ENCODE measurements at places on chromosomes 4 and X. TPM values are rescaled to one million over a fixed set of nuclear protein-coding genes. Genes with fewer than 3 reads are reported as not detected.

DNA sequence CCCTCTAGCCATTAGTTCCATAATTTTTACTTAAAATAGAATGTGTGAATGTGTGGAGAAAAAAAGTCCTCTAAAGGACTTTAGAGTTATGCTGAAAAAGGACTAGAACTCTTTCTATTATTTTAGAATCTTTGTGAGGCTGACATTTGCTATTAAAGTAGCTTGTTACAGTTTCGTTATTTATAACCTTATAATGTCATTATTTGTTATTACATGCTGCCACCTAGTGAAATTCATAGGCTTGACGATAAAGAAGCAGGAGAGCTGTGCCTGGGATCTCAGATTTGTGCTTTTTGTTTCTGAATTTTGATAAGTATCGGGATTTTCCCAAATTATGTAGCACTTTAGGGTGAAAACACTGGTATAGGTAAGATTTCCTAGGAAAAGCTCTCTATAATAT lies 38.5 kb upstream of the TAPT1 start:
- DNase-seq = no peak

- peak; percentile 76 for DNase-seq
Measured at GRCh38 chrX:124232523-124233201, 99.8 kb upstream of the TEX13D start.

- no peak for DNase-seq
Measured at GRCh38 chr4:81245218-81246009, 30.4 kb upstream of the PRKG2 start.

- no peak for DNase-seq
Measured at GRCh38 chr4:2071912-2072867, 13.1 kb downstream of the NAT8L start.

DNA sequence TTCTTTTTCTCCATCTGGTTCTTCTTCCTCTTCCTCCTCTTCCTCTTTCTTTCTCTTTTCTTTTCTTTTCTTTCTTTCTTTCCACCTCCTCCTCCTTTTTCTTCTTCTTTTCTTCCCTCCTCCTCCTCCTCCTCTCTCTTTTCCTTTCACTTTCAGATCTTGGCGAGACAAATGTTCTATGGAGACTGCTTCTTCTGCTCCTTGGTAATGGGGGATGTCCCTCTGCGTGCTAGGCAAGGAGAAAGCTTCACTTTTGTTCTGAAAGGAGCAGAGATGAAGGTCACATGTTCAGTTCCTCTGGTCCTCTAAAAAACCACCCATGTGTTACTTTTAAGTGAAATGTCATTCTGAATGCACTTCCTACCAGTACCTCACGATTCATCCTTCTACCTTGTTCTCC lies 33.2 kb downstream of the NBDY start:
- peak; percentile 39 for DNase-seq

DNA sequence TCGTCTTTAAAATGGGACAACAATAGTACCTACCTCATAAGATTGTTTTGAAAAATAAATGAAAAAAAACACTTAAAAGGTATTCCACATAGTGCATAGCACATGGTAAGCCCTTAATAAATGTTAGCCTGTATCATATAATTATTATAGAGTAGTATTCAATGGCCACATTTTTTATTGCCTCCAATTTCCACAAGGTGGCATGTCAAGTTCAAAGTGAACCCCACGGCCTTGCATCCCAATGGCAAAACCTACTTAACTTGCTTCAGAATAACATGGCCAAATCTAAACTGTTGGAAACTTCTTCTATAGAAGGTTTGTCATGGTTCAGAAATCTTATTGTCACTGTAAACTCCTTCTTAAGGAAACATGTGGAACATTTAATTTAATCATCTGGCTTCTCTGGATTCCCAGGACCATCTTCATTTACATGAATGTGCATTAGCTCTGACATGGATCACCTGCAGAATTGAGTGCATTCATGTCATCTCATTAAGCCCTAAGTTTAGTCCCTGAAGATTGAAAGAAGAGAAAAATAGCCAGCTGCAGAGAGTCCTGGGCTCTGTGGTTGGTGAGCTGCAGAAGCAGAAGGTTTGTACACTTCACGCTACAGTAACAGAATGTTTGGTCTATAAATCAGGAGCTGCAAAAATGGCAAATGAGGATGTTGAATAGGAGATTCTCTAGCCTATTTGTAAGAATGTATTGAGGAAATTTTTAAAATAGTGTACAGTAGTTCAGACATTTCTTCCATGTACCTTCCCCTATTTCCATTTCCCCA lies 61.0 kb downstream of the ANXA3 start:
- DNase-seq = peak; percentile 32

- no peak for DNase-seq
Measured at GRCh38 chr4:37678624-37679023, 7.6 kb downstream of the RELL1 start.

DNA sequence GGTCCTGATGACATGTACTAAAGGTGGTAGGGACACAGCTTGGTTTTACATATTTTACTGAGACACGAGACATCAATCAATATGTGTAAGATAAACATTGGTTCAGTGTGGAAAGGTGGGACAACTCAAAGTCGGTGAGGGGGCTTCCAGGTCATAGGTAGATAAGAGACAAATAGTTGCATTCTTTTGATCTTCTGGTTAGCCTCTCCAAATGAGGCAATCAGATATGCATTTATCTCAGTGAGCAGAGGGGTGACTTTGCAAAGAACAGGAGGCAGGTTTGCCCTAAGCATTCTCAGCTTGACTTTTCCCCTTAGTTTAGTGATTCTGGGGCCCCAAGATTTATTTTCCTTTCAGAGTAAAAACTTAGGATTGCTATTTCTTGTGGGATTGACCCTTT lies 706.9 kb downstream of the GLUD2 start:
- no peak for DNase-seq

DNA sequence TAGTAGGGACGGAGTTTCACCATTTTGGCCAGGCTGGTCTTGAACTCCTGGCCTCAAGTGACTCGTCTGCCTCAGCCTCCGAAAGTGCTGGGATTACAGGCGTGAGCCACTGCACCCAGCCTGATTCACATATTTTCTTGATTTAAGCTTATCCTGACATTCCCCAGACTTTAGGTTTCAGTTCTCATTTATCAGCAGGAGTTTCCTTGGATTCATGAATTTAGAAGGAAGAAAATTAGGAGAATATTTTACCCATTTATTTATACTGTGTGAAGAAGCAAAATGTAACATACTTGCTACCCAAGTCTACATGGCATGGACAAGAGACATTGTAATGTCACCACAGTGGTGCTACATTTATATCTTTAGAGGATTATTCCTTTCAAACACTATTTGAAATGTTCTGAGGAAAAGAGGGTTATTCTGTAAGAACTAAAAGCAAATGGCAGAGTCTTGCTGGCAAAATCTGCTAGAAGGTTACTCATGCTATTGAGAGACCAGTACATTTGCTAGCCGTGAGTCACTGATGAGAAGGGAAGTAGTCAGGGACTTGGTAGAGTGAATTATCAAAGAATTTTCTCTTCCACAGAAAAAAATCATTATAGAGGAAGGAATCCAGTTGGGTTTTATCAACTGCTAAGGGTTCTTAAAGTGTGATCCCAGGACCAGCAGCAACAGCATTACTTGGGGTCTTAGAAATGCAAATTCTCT lies 26.1 kb upstream of the CFAP299 start:
- DNase-seq = no peak

DNA sequence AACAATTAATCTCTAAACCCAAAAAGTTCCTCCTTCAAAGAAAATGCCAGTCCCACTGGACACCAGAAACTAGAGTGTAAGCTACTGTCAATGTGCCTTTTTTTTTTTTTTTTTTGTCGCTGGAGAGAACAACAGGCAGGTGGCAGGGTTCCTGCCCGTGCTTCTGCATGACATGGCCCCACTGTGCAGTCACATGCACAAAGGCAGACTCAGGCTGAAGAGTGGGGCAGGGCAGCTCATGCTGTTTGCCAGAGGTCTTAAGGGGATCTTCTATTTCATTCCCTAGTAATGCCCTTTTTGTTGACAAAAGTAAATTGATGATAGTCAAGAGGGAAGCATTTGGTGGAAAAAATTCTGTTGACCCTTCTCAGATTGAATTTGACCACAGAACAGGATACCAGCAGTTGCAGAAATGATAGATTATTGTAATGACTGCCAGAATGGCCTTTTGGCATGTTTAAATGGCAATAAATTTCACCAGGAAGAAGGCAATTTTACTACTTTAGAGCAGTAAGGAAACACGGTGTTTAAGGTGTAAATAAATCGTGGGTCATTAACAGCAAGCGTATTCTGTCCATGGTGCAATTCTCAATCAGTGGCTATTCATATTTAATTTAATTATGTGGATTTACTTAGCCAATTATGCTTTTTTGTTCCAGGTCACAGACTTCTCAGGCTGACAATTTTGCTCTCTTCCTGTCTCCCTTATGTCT lies 80.9 kb downstream of the NKX6-1 start:
- no peak for DNase-seq

- no peak for DNase-seq
Measured at GRCh38 chrX:105564501-105564900, 257.8 kb upstream of the NRK start.

DNA sequence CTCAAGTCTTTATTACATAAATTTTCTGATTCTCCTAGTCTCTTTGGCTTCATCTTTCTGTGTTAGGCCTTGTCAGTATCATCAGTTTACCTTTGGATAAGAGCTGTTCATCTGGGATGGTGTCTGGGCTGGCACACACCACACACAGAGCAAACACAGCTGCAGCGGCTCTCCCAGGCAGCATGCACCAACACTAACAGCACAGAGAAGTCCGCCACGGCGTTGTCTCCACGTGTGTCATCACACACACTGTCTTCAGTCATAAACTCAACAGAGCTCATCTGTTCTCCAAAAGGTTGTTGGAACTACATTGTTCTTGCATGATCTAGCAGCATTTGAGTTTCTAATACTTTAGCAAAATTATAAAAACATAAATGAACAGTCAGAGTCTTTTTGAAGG lies 851.9 kb upstream of the FRG1 start:
- DNase-seq = no peak

GRCh38 chr4:182089326-182089725 lies 153.9 kb upstream of the TENM3 start:
- peak; percentile 6 for DNase-seq

- DNase-seq = no peak
Measured at GRCh38 chr4:13378973-13379759, 105.0 kb downstream of the RAB28 start.

GRCh38 chr4:34372815-34373214 lies 1871.5 kb downstream of the ARAP2 start:
- DNase-seq = no peak

DNA sequence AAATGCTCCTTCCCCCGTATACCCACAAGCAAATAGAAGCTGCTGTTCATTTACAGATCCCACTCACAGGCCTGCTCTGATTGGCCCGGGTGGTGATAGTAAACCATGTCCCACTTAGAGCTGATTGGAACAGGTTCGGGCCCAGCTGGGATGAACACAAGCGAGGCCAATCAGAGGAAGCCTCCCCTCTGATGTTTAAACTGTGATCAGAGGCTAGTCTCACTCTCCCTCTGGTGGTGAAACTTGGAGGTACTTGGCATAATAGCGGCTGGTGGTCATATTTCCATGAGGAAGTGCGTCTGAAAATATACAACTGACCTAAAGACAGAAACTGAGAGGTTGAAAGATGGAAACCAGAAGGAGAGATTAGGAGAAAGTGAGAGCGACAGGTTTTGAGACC lies 51.5 kb upstream of the TRPC3 start:
- DNase-seq = peak; percentile 41

DNA sequence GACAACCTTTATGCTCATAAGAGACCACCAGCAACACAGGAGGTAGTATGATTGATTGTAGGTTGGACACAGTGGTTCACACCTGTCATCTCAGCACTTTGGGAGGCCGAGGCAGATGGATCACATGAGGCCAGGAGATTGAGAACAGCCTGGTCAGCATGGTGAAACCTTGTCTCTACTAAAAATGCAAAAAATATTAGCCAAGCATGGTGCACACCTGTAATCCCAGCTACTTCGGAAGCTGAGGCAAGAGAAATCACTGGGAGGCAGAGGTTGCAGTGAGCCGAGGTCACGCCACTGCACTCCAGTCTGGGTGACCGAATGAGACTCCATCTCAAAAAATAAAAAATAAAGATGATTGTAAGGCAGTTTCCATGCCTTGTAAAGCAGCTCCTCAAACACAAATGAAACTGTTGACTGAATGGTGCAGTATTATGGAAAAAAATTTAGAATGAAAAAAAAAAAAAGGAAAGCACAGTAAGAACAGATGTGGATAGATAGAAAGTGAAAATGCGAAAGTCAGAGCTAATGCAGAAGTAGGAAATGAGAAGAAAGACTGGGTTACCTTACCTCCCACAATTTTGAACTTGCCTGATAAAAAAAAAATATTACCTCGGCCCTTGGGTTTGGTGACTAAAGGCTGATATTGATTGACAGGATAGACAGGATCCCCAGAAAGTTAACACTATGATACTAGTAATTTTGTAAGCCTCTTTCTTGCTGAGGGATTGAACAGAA lies 249.2 kb upstream of the TRAM1L1 start:
- no peak for DNase-seq

- no peak for DNase-seq
Measured at GRCh38 chrX:1102786-1103185, 109.7 kb downstream of the CRLF2 start.

GRCh38 chr4:176746846-176747245 lies 45.9 kb downstream of the VEGFC start:
- DNase-seq = no peak

- no peak for DNase-seq
Measured at GRCh38 chrX:84441143-84441542, 61.1 kb downstream of the HDX start.

DNA sequence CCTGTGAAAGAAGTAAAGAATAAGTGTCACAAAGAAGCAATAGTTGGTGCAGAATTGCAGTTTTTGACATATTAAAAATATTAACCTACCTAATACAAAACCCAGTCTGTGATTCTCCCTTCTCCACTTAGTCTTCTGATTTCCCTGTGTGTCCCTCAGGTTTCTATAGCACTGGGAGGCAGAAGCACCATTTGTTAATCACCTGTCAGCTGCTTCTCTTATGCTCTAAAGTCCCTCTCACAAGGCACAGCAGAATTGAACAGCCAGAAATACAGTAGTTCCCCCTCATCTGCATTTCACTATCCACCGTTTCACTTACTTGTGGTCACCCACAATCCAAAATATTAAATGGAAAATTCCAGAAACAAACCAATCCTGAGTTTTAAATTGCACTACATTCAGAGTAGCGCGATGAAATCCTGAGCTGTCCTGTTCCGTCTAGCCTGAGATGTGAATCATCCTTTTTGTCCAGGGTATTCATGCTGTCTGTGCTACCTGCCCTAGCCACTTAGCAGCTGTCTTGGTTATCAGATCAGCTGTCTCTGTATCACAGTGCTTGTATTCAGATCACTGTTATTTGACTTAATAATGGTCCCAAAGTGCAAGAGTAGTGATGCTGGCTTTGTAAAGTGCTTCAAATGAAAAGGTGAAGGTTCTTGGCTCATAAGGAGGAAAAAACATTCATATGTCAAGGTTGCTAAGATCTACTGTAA lies 984.1 kb upstream of the GRID2 start:
- DNase-seq = no peak

Gene PRKG2
- total RNA-seq = 0.05 TPM

Gene SPACA5
- not detected for total RNA-seq

Gene LONRF3
- total RNA-seq = 1.7 TPM

Gene PFKFB1
- 0.55 TPM for total RNA-seq

Gene F11
- not detected for total RNA-seq

Gene TBC1D9
- 0.07 TPM for total RNA-seq

Gene UBE2A
- 49.2 TPM for total RNA-seq

Gene TMEM35A
- total RNA-seq = not detected

Gene MAPK10
- not detected for total RNA-seq

Gene GPR173
- total RNA-seq = not detected

Gene NR3C2
- total RNA-seq = 3.7 TPM

Gene ENPEP
- not detected for total RNA-seq

All from activated CD4-positive, alpha-beta T cell treated with anti-CD3 and anti-CD28 coated beads for 36 hours (primary cell).